Hematopoietic multipotent progenitor cell treated with erythropoietin and hydrocortisone succinate and interleukin-3 and kit ligand, for 8 days (in vitro differentiated cells): ENCODE measurements at places on chromosomes 3 and 15.

GRCh38 chr3:149167898-149168297 lies 38.5 kb downstream of the HPS3 start:
- no peak for DNase-seq

GRCh38 chr15:101018450-101018849 lies 99.3 kb downstream of the LRRK1 start:
- no peak for DNase-seq

GRCh38 chr3:46488735-46489361 lies 8.9 kb upstream of the RTP3 start:
- peak; percentile 95 for DNase-seq

- DNase-seq, result no peak
Observed at GRCh38 chr3:31232055-31233025, 300.4 kb upstream of the STT3B start.

- peak; percentile 52 for DNase-seq
Observed at GRCh38 chr15:75177360-75178071, 24.2 kb upstream of the C15orf39 start.

- DNase-seq, result no peak
Observed at GRCh38 chr3:193869221-193870201, 266.4 kb upstream of the HES1 start.

GRCh38 chr15:67094001-67094826 lies 28.8 kb downstream of the SMAD3 start:
- no peak for DNase-seq

GRCh38 chr3:4834403-4834866 lies 144.8 kb upstream of the BHLHE40 start:
- DNase-seq, result no peak

DNA sequence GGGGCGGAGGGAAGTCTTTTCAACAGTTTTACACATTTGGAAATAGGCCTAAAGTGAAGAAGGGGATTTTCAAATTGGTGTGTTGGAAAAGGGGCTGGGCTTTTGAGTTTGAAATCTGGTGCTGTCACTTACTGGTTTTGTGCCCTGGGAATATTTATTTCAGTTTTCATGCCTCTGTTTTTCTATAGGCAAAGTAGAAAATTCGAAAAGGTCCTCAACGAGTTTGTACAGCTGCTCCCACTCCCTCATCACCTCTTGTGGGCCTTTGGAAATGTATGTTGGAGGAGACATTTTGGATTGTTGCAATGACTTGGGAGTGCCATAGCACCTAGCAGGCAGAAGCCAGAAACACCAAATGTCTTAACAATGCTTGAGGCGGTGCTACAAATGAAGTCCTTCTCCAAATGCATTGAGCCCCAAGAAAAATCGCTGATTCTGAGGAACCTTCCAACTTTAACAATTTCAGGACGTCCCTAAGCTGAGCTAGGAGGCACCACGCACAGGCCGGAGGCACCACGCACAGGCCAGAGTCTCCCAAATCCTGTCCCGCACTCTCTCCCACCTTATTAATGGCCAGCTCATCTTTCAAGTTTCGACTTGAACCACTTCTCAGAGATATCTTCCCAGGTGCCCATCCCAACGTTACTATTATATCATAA lies 639 bp upstream of the POLR2M start:
- peak; percentile 2 for DNase-seq

- DNase-seq, result peak; percentile 55
Observed at GRCh38 chr3:128412180-128413002, 54.3 kb downstream of the DNAJB8 start.

GRCh38 chr3:185789891-185790830 lies 34.7 kb downstream of the IGF2BP2 start:
- no peak for DNase-seq

DNA sequence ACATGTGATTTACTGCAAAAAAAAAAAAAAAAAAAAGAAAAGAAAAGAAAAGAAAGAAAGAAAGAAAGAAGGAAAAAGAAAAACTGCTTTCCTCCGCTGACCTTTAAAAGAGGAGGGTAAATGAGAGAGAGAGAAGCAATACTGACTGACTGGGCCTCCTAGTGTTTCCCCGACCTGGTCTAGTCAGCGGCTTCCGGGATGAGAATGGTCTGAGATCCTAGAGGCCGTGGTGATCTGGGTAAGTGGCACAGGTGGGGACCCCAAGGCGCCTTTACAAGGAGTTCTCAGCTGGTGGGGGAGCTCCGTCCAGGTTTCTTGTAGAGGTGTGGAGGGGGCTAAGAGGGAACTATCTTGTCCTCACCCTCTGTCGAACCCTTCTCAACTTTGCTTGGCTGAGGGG lies 223.1 kb downstream of the MEIS2 start:
- no peak for DNase-seq

- no peak for DNase-seq
Observed at GRCh38 chr3:32321095-32321790, 70.4 kb upstream of the CMTM7 start.

- DNase-seq, result peak; percentile 56
Observed at GRCh38 chr3:42894698-42895579, 11.0 kb upstream of the ZNF662 start.

GRCh38 chr3:113136544-113136943 lies 74.8 kb upstream of the BOC start:
- DNase-seq, result no peak

GRCh38 chr15:39270221-39270855 lies 310.5 kb upstream of the THBS1 start:
- no peak for DNase-seq

DNA sequence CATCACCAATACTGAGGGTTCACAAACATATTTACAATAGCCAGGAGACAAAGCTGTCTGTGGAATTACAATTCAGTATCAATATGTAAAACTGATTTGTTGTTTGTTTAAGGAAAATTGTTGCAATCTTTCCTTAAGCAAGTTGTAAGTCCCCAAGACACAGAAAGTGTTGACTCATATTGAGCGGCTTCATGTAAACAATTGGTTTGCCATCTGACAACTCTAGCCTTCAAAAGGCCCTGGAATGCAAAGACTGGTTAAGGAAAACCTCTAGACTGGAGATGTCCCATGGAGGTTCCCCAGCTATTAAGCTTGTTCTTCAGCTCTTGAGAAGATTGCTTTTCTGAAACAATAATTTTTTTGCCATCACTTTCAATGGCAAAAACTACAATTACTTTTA lies 283.7 kb upstream of the PROK2 start:
- DNase-seq, result no peak

- DNase-seq, result no peak
Observed at GRCh38 chr15:69305933-69306568, 7.3 kb downstream of the PAQR5 start.

DNA sequence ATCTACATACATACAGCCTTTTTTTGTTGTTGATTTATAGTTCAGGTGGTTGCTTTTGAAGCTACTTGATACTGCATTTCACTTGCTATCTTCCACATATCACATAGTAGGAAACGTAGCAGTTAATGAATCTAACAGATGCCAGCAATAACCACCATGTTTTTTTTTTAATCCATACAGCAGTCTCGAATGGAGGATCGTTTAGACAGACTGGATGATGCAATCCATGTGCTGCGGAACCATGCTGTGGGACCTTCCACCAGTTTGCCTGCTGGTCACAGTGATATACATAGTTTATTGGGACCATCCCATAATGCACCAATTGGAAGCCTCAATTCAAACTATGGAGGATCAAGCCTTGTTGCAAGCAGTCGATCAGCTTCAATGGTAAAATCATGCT lies 123.2 kb upstream of the CGNL1 start:
- no peak for DNase-seq

DNA sequence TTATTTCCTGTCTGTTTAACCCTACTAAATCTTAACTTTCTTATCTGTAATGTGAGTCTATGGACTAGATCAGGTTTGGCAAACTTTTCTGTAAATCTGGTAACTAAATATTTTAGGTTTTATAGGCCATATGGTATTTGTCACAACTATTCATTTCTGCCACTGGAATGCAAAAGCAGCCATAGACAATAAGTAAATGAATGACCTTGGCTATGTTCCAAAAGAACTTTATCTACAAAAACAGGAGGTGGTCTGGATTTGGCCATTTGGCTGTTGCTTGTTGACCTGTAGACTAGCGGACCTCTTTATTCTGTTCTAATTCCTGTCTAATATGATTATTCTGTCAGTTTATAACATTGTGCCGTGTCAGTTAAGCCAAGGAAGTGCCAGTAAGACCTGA lies 314.2 kb downstream of the LPP start:
- DNase-seq, result no peak

DNA sequence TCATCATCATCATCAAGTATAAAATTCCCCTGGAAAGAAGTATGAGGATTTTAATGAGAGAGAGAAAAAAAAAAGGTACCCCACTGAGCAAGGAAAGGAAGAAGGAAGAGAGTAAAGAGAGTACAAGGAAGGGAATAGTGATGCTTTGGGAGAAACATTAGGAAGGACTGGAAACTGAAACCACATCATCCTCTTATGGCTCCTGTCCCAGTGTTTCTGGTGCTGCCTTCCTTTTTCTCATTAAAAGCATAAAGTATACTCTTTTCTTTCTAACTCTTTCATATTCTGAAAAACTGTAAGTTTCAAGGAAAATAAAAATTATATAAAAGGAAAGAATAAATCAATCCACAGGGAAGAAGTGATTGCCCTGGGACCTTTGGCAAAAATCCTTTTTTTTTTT lies 616.4 kb upstream of the CBLB start:
- no peak for DNase-seq

GRCh38 chr15:92050220-92050898 lies 196.9 kb downstream of the SLCO3A1 start:
- no peak for DNase-seq

GRCh38 chr3:63364495-63364894 lies 86.4 kb downstream of the SYNPR start:
- peak; percentile 7 for DNase-seq

GRCh38 chr15:66730168-66731021 lies 28.4 kb downstream of the SMAD6 start:
- no peak for DNase-seq

GRCh38 chr3:63015614-63016309 lies 140.5 kb upstream of the CADPS start:
- no peak for DNase-seq

GRCh38 chr3:197428952-197429351 lies 126.8 kb downstream of the BDH1 start:
- DNase-seq, result no peak

DNA sequence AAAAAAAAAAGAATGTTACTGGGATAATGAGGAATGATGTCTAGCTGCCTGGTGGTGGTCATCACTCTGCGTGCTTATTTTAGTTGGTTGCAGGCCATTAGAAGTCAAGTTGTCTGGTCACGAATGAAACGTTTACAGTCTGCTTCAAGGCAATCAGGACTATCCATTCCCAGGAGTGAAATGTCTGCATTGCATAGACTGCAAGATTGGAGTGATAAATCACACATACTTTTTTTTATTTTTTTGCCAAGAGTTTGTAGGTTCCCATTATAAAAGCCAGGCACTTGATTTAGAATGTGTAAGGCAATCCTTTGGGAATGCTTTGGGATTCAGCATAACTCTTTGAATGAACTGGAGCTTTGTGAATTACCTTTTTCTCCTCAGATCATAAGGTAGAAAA lies 132.3 kb downstream of the STAC start:
- no peak for DNase-seq

DNA sequence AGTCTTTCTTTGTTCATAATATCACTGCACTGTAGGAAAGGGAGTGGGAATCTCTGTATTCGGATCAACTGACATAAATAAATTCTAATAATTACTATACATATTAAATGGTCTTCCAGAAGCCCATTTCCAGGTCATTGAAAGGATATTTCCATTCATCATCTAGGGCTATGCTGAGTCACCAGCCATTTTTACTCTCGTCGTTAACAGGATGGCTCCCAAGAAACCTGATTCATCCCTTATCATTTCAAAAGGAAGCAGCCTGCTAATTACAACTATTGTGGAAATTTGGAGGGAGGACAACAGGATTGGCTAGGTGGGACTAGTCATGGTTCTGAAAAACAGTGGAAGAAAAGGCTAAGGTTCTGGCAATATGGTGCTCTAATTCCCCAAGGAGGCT lies 13.6 kb downstream of the GMNC start:
- DNase-seq, result no peak

GRCh38 chr15:50241684-50242450 lies 23.7 kb downstream of the HDC start:
- no peak for DNase-seq

DNA sequence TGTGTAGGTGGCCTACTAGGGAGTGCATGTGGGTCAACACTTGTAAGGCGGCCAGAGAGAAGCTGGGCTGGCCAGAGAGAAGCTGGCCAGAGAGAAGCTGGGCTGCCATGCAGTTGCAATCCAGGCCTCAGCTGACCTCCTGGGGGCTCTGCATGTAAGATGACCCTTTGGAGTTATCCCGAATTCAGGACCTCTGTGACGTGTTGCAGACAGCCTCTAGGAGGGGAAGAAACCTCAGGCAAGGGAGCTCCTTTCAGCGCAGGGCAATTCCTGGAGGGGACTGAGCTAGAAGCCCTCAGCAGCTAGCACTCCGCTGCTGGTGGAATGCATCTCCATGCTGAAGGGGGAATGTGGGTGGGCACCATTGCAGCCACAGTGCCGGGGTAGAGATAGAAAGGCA lies 15.8 kb upstream of the KBTBD12 start:
- no peak for DNase-seq

DNA sequence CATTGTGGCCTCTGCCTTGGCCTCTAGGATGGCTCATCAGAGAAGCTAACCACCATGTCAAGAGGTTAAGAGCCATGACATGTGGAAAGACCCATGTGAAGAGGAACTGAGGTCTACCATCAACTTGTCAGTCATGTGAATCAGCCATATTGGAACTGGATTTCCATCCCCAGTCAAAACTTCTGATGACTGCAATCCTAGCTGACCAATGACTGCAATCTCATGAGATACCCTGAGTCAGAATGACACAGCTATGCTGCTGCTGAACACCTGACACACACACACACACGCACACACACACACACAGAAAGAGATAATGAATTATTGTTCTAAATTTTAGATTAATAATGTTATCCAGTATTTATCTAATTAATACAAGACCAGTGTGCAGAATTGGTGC lies 337.5 kb upstream of the LMCD1 start:
- DNase-seq, result no peak
